ENCODE measurements at places on chromosomes 11 and 22.

DNA sequence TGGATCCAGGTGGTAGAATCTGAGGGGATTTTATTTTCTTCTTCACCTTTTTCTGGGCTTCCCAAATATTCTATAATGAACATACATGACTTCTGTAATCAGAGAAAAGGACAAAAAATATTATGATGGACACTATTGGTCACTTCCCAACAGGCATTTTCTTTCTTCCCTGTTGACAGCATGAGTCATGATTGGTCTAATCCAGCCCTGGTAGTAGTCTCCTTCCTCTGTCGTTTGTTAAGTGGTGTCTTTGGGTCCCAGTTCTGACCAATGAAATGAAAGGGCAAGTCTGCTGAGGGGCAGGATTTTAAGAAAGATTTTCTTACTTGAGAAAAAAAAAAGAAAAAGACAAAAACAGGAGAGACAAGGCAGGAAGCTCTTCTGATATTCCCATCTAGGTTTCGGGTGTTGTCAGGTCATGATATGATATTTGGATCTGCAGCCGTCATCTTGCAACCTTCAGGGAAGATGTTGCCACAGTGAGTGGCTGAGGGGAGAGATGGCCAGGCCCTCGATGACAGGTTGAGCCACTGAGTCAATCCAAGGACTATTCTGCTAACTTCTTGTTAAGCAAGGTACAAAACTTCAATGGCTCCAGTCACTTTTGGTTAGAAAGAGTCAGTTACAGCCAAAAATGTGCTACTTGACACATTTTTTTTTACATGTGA, 23.3 kb upstream of the PLEKHB1 start:
- no peak for DNase-seq

DNA sequence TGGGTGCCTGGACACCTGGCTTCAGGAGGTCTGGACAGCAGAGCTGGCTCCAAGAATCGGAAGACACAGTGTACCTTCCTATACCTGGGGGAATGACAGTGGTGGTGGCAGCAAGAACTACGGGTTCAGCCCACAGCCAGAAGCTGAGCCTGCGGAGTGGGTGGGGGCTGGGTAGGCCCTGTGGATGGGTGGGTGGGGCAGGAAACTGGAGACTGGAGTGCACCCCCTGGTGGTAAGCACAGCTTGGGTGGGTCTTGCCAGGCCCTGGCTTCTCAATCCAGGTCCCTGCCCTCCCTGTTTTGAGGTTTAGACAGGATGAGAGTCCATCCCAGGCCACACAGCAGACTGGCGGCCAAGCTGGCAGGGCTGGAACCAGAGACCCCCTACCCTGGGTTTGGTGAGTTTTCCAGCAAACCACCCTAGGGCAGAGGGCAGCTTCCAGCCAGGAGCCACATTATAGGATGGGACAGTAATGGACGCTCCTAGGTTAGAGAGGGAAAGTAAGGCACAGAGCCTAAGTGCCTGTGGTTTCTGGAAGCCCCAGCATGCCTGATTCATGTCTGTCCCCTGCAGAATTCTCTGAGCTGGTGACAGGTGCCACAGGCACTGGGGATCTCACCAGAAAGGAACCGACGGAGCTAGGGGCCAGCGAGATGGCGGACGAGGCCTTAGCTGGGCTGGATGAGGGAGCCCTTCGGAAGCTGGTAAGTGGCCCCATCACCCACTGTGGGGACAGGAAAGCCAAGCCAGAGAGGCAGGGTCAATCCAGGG, 1.7 kb downstream of the SMTN start:
- peak; percentile 39 for DNase-seq

DNA sequence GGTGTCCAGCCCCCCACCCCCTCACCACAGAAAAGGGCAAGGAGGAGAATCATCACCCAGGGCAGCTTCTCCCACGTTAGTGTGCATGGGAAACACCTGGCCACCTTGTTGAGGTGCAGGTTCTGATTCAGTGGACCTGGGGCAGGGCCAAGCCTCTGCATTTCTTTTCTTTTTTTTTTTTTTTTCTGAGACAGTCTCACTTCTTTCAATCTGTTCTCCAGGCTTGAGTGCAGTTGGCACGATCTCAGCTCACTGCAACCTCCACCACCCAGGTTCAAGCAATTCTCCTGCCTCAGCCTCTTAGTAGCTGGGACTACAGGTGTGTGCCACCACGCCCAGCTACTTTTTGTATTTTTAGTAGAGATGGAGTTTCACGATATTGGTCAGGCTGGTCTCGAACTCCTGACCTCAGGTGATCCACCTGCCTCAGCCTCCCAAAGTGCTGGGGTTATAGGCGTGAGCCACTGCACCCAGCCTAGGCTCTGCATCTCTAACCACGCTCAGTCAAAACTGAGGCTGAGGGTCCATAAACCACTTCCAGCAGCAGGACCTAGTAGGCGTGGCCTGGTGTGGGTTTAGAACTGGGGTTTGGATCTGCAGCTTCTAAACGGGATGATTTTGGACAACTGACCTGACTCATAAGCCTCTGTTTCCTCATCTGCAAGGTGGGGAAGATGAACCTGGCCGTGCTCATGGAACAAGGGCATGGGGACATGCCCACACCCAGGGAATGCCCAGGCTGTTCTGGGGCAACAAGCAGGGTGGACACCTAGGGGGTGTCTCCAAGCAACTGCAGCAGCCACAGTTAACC, 734 bp downstream of the ZP1 start:
- no peak for DNase-seq

GRCh38 chr11:86477495-86478155, 102.9 kb downstream of the CCDC81 start:
- DNase-seq, result no peak

- no peak for DNase-seq
Measured at GRCh38 chr11:119518746-119519730, 96.1 kb upstream of the THY1 start.

DNA sequence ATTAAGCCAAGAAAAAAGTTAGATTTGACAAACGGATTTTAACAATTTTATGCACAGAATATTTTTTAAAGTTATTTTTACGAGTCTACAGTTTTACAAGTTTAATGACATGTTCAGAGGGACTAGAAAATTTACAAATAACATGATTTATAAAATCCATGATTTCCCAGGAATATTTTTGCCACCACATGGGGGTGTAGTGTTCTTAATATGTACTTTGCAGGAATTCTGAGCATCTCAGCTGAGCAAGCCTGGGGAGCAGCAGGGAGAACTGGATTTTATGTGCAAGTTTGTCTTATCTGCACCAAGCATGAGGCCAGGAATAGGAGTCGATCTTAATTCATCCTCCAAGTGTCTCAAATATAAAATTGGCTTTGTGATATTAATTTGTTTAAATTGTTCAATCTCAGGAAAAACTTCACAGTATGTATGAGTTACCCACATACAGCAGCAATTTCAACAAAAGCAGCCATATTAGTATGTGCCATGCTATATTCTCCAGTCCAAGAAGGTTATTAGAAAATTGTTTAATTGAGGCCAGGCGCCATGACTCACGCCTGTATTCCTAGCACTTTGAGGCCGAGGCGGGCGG, 826.3 kb downstream of the DLG2 start:
- no peak for DNase-seq

DNA sequence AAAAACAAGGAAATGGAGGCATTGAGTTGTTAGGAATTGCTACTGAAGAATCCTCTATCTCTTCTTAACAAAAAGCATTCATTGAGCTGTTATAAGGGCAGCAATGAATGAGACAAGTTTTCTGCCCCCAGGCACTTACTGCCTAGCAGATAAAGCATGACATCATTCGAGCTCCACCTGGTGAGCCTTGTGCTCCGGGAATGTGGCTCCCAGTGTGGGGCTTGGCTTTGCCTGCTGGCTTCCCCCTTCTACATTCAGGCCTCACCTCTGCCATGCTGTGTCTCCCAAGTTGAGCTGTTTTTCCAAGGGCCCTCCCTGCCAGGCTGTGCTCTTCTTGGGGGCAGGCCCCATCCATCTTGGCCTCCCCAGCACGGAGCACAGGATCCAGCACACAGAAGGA, 56.9 kb upstream of the EIF3D start:
- DNase-seq, result no peak

- DNase-seq, result no peak
Measured at GRCh38 chr11:18225913-18226312, 10.7 kb downstream of the SAA4 start.

GRCh38 chr11:69039501-69039900, 9.2 kb upstream of the TPCN2 start:
- DNase-seq, result no peak

GRCh38 chr11:68525336-68525735, 64.8 kb downstream of the PPP6R3 start:
- no peak for DNase-seq

DNA sequence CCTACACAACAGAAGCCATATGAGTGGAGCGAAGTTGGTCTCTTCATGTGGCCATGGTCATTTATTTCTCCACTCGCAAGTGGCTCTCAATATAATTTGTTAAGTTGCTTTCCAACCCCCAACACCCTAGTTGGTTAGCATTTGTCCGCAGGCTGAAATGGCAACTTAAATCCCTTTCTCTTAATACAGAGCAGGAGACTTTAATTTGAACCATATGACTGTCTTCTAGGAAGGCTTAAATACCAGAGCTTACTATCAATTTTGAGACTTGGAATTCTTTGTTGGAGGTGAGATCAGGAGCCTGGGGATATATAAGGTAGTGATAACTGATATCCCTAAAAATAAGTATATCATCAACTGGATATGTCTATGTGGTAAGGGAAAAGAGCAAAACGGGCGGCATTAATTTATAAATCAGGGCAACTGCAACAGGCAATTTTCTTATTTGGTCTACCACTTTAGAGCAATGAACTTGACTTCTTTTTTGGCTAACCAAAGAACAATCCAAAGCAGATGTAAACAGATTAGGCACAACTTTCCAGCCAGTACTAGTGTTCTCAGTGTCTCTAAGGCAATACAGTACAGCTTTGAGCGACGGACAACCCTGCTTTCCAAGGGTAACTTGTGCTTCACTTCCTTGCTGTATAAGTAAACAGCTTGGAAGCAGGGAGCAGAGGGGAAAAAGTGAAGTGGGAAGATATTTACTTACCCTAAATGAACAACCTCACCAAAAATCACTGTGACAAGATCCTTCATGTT, 74.7 kb upstream of the APOA1 start:
- DNase-seq, result no peak

DNA sequence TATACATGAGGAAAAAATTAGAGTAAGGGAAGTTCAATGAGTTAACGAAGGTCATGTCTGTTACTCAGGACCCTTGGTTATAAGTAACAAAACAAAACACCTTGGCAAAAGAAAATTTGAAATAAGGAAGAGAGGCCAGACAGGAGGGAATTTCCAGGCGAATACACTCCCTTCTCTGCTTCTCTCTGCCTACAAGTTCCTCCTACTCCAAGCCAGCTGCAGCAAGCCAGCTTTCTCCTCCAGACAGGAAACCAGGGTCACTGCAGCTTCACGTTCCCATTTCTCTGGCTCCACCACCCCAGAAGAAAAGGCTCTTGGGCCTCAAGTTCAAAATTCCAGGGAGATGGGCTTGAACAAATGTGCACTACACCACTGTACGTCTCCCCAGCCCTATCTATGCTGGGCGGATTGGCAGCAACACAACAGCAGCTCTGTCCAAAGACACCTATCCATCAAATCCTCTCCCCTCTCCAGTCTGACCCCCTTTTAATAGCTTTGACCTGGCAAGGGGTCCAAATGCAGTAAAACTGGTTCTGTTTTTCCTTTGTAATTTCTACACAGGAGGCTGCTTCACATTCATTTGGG, 27.7 kb downstream of the SMCO4 start:
- no peak for DNase-seq

DNA sequence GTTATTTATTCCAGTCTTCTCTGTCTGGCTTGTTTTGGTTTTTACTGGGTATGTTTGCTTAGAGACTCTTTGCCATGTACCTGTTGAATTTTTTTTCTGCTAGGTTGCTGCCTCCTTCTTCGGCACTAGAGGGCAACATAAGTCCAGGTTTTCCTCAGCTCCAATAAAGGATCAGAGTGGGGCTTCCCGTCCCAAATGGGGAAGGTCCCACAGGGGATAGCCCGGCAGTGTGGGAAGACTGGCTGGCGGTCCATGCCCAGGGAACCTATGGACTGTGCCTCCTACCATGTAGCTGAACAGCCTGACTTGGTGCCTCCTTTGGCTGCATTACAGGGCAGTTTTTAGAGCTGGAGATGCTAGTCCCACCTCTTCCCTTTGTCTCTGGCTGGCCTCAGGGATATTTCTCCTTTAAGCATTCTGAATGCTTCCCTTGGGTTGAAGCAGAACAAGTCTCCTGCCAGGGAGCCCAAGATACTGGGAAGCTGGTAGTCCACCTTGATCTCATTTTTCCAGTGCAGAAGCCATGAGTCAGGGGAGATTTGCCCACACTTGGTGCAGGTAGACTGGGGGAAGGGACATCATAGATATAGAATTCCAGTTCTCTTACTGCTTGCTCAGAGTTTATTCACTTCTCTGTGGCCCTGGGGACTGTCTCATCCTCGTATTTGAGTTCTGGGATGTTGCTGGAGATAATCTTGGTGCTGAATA, 60.2 kb downstream of the BRD1 start:
- no peak for DNase-seq

DNA sequence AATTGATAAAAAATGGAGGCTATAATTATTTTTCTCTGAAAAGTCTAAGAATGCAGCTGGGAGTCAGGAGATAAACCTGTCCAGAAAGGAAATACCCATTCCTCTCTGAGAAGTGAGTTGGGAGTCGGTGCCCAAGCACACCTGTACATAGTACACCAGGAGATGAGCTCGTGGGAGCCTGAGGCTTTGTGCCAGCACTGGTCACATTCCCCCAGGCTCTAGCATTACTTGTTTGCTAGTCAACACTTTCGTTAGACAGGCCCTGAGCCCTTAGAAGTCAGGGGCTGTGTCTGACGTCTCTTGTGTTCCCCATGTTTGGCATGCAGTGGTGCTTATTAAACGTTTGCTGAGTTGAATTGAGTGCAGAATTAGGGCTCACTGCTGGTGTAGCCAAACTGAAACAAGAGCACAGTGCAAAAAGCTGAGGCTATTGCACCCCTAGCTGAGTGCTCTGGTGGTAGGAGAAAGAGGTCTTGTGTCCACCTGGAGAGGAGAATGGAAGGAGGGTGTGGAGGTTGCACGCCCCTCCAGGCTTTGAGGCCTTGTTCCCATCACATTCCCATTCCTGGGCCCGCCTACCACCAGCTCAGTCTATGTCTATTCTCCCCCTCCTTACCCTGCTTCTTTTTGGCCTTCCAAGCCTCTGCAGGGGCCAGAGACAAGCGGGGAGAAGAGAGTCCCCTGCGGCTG, 6.8 kb downstream of the ROBO4 start:
- no peak for DNase-seq

DNA sequence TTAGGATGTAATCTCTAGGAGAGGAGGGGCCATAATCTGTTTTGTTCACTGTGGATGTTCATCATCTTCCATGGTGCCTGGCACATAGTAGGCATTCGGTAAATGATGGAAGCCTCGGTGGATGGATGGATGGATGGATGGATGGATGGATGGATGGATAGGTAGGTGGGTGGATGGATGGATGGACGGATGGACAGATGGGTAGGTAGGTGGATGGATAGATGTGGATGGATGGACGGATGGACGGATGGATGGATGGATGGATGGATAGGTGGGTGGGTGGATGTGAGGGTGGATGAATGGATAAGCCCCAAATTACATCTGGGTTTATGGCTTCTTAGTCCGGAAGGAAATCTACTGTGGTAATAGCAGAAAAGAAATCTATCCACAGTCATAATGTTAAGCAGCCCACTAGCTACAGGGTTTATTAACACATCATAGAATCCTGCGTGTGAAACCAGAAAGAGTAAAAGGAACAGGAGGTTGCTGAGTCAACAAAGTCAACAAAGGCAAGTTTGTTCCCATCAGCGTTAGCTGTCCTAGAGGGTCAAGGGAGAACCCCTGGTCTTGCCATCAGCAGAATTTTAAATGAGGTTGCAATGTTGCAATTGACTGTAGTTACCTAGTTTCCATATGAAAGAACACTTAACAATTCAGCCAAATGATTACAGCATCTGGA, 82.8 kb downstream of the C11orf91 start:
- DNase-seq, result no peak

- DNase-seq, result no peak
Measured at GRCh38 chr22:28703436-28703835, 23.8 kb upstream of the TTC28 start.

Data from stimulated activated CD4-positive, alpha-beta T cell treated with anti-CD3 and anti-CD28 coated beads, TNF-alpha, amount 100 ng/mL, for 4 hours (primary cell).